ENCODE measurements at places on chromosomes 3 and 15.

DNA sequence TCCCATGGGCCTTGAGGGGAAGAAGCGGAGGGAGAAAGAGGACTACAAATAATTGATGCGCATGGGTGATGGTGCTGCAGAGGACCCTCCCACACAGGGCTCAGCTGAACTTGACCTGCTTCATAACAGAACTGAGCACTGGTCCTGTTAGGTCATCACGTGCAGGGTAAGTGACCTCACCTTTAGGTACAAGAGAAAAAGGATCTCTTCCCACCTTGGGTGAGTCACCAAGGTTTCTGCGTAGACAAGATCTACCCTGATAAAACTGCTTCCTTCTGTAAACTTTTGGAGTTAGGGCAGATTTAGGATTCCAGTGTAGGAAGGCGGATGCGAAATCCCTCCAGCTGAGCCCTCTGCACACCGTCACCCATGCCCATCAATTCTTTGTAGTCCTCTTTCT is 67.1 kb downstream of the FEM1B start:
- no peak for DNase-seq

GRCh38 chr3:45362758-45363157 is 25.6 kb upstream of the LARS2 start:
- no peak for DNase-seq

- DNase-seq: no peak
These were observed 5.9 kb upstream of the ITPKA start for GRCh38 chr15:41487802-41488201.

GRCh38 chr3:16912400-16913263 is 27.9 kb downstream of the PLCL2 start:
- no peak for DNase-seq

- DNase-seq: no peak
These were observed 455.5 kb downstream of the MAGI1 start for GRCh38 chr3:65583188-65583587.

DNA sequence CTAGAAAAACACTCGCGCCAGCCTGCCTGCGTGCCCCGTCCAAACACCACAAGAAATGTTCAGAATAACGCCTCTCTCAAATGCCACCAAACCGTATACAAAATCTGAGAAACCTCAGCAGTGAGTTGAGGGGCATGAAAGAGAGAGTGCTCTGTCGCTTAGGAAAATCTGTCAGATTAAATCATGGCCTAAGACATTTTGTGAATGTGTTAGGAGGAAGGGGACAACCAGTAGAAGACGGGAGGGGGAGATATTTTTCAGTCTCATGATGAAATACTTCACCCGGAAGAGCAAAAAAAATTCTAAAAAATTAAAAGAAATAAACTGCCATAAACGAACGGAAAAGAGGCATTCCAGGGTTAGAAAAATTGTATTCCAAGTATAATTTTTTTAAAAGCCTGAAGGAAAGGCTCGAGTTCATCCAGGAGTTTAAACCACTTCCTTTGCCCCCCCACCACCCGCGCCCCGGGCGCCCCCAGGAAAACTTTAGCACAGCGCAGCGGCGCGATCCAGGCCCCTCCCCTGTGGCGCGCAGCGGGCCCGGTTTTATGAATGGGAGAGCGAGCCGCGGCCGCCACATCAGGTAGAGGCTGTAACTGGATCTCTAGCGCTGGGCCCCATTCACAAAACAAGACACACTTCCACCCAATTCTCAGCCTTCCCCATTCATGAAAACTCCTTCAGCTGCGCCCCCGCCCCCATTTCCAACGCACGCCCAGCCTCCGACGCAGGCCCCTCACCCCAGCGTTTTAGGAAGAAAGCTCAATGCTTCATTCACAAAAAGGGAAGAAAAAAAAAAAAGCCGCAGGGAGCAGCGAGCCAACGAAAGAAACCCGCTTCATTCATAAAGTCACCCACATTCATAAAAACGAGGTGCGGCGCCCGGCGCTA is 1.4 kb downstream of the ETV5 start:
- DNase-seq: peak; percentile 74

Measured in NCI-H226 (cell line).